ENCODE measurements at places on chromosomes 3 and 15.

DNA sequence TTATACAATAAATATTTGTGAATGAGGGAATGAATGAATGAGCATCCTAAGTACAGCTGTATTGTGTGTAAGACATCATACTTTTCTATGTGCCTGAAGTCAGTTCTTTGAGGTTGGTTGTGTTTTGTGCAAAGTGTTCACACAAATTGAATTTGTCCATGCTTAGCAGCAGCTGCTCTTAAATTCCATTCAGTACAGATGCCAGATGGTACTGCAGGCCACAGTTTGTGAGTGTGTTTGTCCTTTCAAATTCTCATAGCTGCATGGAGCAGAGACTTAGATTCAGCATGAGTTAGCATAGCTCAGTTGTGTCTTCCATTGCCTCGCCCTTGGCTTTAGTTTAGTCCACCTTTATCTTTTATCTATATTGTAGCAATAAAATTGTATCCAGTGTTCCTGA lies 3.8 kb upstream of the ZNF385D start:
- no peak for DNase-seq

DNA sequence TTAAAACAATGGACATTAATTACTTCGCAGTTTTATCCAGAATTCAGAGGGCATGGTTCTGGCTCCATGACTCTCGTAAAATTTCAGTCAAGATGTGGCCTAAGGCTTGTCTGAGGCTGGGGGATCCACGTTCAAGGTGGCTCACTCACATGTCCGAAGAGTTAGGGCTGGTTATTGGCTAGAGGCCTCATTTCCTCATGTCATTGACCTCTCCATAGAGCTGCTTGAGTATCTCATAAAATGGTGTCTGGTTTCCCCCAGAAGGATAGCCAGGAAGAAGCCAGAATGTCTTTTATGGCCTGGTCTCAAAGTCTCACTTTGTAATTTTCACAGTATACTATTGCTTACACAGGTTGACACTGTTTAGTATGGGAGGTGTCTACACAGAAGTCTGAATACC lies 67.3 kb upstream of the DCBLD2 start:
- no peak for DNase-seq

GRCh38 chr3:21138085-21138484 lies 612.9 kb downstream of the ZNF385D start:
- no peak for DNase-seq

DNA sequence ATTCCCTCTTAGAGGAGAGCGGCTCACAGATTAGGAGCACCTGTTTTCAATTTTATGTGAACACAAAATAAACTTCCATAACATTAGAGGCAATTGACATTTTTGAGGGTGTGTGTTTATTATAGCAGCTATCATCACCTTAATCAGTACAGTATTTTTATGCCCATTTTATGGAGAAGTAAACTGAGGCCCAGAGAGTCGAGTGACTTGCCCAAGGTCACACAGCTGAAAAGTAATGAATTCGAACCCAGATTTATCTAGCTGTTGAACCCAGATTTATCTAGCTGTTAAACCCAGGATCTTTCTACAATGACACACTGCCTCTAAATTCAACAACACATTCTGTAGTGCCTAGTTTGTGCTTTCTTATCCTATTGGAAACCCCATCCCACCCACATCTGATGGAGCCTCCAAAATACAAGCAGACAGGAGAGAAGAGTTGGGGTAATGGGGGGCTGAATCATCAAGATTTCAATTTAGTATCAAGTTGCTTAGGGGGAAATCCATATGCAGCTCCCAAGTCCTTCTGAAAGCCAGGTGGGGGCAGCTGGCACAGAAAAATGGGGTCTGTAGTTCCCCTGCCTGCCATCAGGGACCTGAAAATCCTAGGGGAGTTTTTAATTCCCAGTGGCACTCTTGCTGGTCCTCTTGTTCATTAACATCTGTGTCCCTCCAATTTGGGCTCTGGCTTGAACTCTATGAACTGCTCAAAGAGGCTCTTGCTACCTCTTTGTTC lies 50.4 kb upstream of the TRA2B start:
- DNase-seq: no peak

DNA sequence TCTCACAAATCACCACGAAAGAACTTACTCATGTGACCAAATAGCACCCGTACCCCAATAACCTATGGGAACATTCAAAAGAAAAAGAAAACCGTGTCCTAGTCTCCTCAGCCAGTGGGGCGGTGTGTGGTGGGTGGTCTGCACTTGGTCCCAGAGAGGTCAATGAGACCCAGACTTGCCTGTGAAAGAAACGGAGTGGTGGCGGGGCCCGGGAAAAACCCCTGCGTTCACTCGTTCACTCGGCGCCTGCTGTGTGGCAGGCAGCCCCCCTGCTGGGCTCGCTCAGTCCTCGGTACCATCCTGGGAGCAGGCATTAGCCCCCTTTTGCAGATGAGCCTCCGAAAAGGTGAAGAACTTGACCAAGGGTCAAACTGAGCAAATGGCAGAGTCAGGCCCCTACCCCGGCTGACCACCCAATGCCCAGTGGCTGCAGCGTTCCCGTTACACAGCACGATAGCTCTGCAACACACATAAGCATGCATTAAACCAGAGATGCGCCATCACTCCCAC lies 36.0 kb downstream of the ZDHHC19 start:
- DNase-seq: no peak

DNA sequence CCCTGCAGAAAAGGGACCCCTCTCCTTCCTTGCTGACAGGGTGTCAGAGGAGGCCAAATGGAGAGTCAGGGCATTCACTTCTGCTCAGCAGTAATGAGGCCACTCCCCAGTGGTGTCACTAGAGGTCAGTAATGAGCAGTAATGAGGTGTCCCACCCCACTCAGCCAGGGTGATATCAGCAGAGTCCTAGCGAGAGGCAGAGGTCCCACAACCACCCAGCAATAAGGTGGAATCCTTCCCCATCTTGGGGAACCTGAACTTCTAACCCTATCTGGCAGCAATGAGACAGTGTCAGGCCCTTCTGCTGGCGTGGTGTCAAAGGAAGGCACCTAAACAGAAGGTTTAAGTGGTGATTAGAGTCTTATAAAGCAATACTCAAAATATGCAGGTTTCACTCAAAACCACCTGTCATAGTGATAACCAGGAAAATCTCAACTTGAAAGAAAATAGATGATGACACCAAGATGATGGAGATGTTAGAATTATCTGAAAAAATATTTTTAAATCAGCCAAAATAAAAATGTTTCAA lies 12.9 kb downstream of the OCA2 start:
- DNase-seq: peak; percentile 48

GRCh38 chr3:156477323-156477722 lies 77.6 kb downstream of the SSR3 start:
- no peak for DNase-seq

- no peak for DNase-seq
Observed at GRCh38 chr3:27535809-27536392, 51.7 kb upstream of the SLC4A7 start.

DNA sequence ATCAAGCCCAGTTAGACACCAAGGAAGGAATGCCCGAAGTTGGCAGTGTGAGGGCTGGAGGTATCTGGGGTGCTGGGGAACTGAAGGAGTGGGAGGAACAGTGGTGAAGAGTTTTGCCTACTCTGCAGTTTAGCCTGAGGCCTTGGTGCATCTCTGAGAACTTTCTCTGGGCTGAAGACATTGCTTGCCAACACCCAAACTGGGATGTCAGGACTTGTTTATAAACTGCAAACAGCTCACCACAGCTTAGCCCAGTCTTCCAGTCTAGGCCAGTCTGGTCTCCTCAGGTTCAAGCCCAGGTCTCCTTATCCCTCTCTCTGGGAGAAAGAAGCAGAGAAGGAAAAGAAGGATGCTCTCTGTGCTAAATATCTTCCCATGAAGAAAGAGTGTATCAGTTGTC lies 68.0 kb upstream of the BOC start:
- no peak for DNase-seq

- no peak for DNase-seq
Observed at GRCh38 chr3:88168171-88168570, 18.4 kb downstream of the C3orf38 start.

DNA sequence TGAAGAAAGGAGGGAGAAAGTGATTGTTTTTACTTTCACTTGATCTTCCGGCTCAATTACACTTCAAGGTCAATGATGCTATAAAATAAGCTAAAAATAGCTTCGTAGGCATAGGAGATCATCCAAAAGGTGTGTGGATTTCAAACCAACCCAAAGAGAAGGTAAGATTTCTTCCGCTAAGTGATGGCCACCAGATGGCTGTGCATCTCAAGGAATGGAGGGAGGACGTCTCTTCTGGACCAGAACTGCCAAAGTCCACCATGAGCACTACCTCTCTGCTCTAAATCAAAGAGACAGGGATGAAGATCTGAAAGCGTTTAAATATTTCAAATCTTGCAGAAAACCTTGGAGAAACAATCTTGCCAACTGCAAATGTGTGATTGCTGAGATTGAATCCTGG lies 199.1 kb upstream of the ZPLD1 start:
- DNase-seq: no peak

- no peak for DNase-seq
Observed at GRCh38 chr3:155682426-155683343, 62.2 kb downstream of the PLCH1 start.

DNA sequence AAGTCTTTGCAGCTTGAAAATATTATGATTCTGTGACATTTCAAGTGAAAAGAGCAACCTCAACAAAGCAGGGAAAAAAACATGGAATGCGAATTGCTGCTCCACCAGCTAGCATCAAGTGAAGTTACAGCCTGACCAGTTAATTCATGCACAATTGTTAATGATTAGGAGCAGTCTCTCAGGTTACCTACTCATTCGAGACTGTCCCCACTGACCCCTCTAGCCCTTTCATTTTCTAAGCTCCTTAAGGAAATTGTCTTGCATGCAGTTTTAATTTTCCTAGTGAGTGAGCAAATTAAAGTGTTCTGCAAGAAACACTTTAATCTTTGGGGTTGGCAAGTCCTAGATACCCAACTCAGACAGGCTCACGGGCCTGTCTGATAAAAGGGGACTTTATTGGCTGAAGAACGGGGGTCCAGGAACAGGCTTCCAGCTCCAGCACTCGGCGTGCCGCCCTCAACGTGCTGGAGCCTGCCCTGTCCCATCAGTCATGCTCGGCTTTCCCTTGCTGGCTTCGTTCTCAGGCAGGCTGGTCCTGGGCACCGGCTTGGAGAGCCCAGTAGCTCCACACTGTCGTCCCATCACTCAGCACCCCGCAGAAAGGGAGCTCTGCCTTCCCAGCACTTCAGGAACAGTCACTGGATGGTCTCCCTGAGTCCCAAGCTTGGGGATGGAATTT lies 18.3 kb downstream of the PODXL2 start:
- DNase-seq: no peak

GRCh38 chr3:5389057-5389456 lies 201.6 kb downstream of the EDEM1 start:
- DNase-seq: no peak
